ENCODE measurements at places on chromosomes 3 and 15. TPM values are rescaled to one million over a fixed set of nuclear protein-coding genes. Genes with fewer than 3 reads are reported as not detected.

DNA sequence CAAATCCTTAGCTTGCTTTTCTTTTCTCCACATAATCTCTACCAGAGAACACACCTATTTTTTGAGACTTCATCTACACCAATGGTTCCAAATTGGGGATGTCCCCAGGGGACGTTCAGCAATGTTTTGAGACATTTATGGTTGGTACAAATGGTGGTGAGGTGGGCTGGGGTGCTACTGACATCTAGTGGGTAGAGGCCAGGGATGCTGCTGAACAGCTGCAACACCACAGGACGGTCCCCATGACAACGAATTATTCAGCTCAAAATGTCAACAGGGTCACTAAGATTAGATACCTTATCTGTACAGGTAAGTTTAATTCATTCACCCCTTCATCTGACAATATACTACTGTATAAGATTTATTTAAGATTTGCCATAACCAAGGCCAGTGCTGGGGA, 14.4 kb downstream of the GK5 start:
- H3K4me1 ChIP-seq: peaks cover 14% of the 10 kb centered on the region
- H3K4me3 ChIP-seq: no peak overlapping the region
- H3K27ac ChIP-seq: no peak overlapping the region
- no peaks in the 10 kb centered on the region for H3K27me3 ChIP-seq
- no peak for DNase-seq
- peaks cover 13% of the 10 kb centered on the region for H3K36me3 ChIP-seq

GRCh38 chr15:58357529-58358476, 74.0 kb upstream of the LIPC start:
- H3K27ac ChIP-seq: no peak overlapping the region
- no peak for DNase-seq
- H3K4me3 ChIP-seq: no peak overlapping the region
- no peaks in the 10 kb centered on the region for H3K27me3 ChIP-seq

PEX5L gene
- not detected for total RNA-seq

- H3K36me3 ChIP-seq: peaks cover 16% of the 10 kb centered on the region
- peak overlapping the region; percentile 48 for H3K27ac ChIP-seq
- no peak overlapping the region for H3K4me3 ChIP-seq
- H3K4me1 ChIP-seq: peaks cover 35% of the 10 kb centered on the region
- no peaks in the 10 kb centered on the region for H3K27me3 ChIP-seq
Observed at GRCh38 chr3:8532251-8532871, 30.7 kb downstream of the LMCD1 start.

GRCh38 chr3:29695643-29696198, 414.9 kb downstream of the RBMS3 start:
- peaks cover 6% of the 10 kb centered on the region for H3K36me3 ChIP-seq
- H3K4me1 ChIP-seq: peaks cover 16% of the 10 kb centered on the region
- H3K27ac ChIP-seq: peak overlapping the region; percentile 92
- no peaks in the 10 kb centered on the region for H3K27me3 ChIP-seq

GUCA1C gene
- total RNA-seq: not detected

FGD5 gene
- total RNA-seq: not detected

LMCD1 gene
- total RNA-seq: 46.0 TPM

- no peaks in the 10 kb centered on the region for H3K36me3 ChIP-seq
- H3K4me1 ChIP-seq: no peaks in the 10 kb centered on the region
- no peaks in the 10 kb centered on the region for H3K27me3 ChIP-seq
- no peak overlapping the region for H3K27ac ChIP-seq
- DNase-seq: no peak
Observed at GRCh38 chr3:88725440-88726165, 381.8 kb upstream of the EPHA3 start.

DNA sequence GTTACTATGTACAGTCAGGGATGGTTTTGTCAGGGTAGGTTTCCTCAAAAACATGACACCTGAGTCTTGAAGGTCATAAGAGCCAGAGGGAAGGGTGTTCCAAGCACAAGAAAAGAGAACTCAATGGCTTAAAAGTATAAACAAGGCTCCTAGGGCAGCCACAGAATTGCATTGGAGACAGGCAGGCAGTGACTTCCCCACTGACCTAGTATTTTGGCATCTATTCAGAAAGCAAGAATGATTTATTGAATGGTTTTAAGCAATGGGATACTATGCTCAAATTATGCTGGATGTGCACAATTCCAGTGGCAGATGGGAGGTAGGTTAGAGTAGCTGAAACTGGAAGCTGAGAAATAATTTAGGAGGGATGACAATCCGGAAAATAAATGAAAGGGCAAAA, 54.0 kb downstream of the TSC22D2 start:
- DNase-seq: no peak
- H3K27ac ChIP-seq: no peak overlapping the region
- H3K27me3 ChIP-seq: no peaks in the 10 kb centered on the region
- no peak overlapping the region for H3K4me3 ChIP-seq
- H3K36me3 ChIP-seq: peaks cover 17% of the 10 kb centered on the region
- H3K4me1 ChIP-seq: peaks cover 14% of the 10 kb centered on the region

DNA sequence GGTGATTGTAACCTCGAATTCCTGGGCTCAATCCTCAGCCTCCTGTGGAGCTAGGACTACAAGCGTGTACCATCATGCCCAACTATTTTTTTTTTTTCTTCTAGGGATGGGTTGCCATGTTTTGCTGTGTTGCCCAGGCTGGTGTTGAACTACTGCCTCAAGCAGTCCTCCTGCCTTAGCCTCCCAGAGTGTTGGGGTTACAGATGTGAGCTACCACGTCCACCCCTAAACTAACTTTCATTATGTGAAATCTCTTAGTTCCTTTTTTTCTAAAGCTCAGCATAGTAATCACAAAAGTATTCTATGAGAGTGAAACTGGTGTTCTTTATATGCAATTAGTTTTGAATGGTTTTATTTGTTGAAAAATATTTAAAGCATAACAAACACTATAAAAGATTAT, 92.1 kb downstream of the XRN1 start:
- H3K4me1 ChIP-seq: no peaks in the 10 kb centered on the region
- H3K27me3 ChIP-seq: no peaks in the 10 kb centered on the region
- H3K36me3 ChIP-seq: peaks cover 8% of the 10 kb centered on the region
- no peak overlapping the region for H3K27ac ChIP-seq

DNA sequence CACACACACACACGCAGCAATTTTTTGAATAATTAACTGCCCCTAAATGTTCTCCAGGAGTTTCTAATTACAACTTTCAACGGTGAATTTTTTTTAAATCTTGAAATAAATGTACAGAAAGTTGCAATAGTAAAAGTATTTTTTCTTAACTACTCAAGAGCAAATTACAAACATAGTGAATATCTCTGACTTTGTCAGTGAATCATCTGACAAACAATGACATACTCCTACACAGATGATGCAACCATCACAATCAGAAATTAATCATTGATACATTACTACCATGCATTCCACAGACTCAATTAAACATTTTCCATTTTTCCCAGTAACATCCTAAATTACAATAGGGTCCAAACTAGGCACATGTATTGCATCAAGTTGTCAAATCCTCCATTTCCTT, 597.3 kb downstream of the NAALADL2 start:
- no peaks in the 10 kb centered on the region for H3K36me3 ChIP-seq
- no peak for DNase-seq
- H3K4me1 ChIP-seq: peaks cover 16% of the 10 kb centered on the region
- H3K27me3 ChIP-seq: no peaks in the 10 kb centered on the region
- peak overlapping the region; percentile 42 for H3K27ac ChIP-seq

RTP3 gene
- total RNA-seq: not detected

DNA sequence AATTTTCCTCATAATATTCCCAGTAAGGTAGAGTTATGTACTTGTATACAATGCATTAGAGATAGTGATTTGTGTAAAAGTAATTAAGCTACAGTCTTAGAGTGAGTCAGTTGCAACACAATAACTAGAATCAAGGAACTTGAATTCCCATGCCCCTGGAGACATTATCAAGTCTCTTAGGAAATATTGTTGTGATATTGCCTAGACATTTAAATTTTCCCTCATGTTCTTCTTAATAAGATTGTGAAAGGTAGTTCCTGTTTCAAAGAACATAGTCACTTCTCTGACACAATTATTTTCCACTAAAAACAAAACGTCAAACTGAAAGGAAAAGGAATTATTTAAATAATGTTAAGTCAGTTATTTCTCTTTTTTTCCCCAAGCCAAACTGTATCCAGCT, 13.0 kb upstream of the ATP1B3 start:
- DNase-seq: no peak
- H3K4me3 ChIP-seq: no peak overlapping the region
- H3K36me3 ChIP-seq: no peaks in the 10 kb centered on the region
- peaks cover 17% of the 10 kb centered on the region for H3K4me1 ChIP-seq

DNA sequence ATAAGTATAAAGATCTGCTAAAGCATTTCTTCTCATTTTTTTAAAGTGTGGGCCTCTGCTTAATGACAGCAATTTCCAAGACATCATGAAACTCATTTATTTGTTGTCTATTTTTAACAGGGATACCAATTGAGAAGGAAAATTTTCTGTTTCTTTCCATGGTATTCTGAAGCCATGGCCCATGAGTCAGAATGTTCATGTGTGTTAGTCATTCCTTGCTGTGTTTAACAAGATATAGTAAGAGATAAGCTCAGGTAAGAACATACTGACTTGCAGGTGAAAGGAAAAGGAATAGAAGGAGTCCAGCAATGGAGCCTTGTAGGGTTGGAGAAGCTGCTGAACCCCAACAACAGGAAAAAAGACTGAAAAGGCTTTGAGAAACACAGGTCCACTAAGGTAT, 17.0 kb upstream of the ARID3B start:
- H3K27me3 ChIP-seq: no peaks in the 10 kb centered on the region
- H3K27ac ChIP-seq: peak overlapping the region; percentile 53
- H3K4me1 ChIP-seq: peaks cover 41% of the 10 kb centered on the region
- H3K36me3 ChIP-seq: peaks cover 6% of the 10 kb centered on the region
- peak overlapping the region; percentile 22 for H3K4me3 ChIP-seq

DNA sequence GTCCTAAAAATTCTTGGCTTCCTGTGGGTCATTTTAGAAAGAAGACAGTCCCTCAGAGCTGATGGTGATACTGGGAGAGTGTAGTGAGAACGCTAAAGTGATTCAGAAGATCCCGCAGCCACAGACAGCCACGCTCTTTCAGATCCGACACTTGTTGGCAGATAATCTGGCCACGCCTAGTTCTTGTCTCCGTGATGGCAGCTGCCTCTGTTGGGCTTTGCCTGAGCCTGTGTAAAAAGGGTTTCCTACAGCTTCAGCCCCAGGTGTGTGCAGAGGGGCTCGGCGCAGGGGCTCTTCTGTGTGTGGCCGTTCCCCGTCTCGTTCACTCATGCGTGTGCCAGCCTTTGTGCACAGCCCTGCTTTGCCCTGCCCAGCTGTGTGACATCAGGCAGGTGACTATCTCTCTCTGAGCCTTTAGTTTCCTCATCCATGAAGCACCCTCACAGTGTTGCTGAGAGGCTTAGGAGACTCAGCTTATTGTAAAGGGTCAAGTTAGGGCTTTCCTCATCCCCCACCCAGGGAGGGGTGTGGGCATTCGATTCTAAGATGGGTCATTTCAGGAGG, 6.3 kb downstream of the IRAK2 start:
- peaks cover 40% of the 10 kb centered on the region for H3K4me1 ChIP-seq
- H3K27ac ChIP-seq: peak overlapping the region; percentile 75
- H3K4me3 ChIP-seq: no peak overlapping the region
- no peaks in the 10 kb centered on the region for H3K27me3 ChIP-seq
- H3K36me3 ChIP-seq: peaks cover 60% of the 10 kb centered on the region
- no peak for DNase-seq

HDC gene
- total RNA-seq: not detected

GHRL gene
- 0.85 TPM for total RNA-seq

GRCh38 chr15:59296181-59296617, 76.5 kb downstream of the MYO1E start:
- H3K36me3 ChIP-seq: peaks cover 64% of the 10 kb centered on the region
- H3K27ac ChIP-seq: peak overlapping the region; percentile 57
- no peak overlapping the region for H3K4me3 ChIP-seq

GRCh38 chr15:95174301-95175259, 943.2 kb downstream of the MCTP2 start:
- H3K27ac ChIP-seq: no peak overlapping the region
- H3K4me3 ChIP-seq: no peak overlapping the region
- no peaks in the 10 kb centered on the region for H3K27me3 ChIP-seq
- no peaks in the 10 kb centered on the region for H3K36me3 ChIP-seq
- no peak for DNase-seq

SOX2 gene
- 0.39 TPM for total RNA-seq

DNA sequence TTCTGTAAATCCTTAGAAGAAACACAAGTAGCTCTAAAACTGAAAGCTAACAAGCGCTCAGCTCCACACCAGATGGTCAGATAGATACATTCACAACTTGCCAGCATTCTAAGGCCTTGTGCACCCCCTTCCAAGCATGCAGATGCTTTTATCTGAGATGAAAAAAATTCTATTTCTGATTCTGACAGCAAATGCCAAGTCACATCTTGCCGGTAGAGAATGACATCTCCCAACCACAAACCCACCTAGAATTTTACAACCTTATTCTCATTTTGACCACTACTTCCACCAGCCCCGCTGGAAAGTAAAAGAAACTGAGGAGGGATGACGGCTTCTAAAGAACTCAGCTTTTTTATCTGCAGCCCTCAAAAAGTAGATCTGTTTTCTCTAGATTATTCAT, 57.7 kb downstream of the SUMF1 start:
- DNase-seq: no peak
- H3K27me3 ChIP-seq: no peaks in the 10 kb centered on the region
- no peak overlapping the region for H3K27ac ChIP-seq
- no peaks in the 10 kb centered on the region for H3K36me3 ChIP-seq
- no peaks in the 10 kb centered on the region for H3K4me1 ChIP-seq

DNA sequence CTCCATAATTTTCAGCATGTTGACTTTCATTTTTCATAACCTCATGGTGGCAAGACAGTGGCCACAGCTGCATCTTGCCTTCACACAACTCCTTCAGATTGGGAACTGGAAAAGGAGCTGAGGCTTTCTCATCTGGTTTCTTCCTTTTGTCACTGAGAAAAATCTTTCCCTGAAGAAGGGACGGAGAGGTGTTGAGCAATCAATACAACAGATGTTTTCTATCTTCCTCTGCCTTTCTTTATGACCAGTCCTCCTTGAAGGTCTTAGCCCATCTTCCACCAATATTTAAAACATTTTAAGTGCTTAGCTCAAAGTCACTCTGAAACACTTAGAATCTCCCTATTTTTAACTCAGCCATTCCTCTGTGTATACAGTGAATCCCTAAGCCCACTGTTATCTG, 11.9 kb downstream of the ZNF660 start:
- no peaks in the 10 kb centered on the region for H3K36me3 ChIP-seq
- H3K27ac ChIP-seq: no peak overlapping the region
- no peak overlapping the region for H3K4me3 ChIP-seq
- H3K27me3 ChIP-seq: no peaks in the 10 kb centered on the region
- no peaks in the 10 kb centered on the region for H3K4me1 ChIP-seq

- no peaks in the 10 kb centered on the region for H3K27me3 ChIP-seq
- no peak overlapping the region for H3K4me3 ChIP-seq
- DNase-seq: peak; percentile 48
- H3K4me1 ChIP-seq: peaks cover 33% of the 10 kb centered on the region
Observed at GRCh38 chr3:109806929-109807328, 469.6 kb upstream of the DPPA4 start.

- H3K4me1 ChIP-seq: peaks cover 11% of the 10 kb centered on the region
- H3K27me3 ChIP-seq: peaks cover 31% of the 10 kb centered on the region
- H3K36me3 ChIP-seq: no peaks in the 10 kb centered on the region
- no peak overlapping the region for H3K4me3 ChIP-seq
- no peak overlapping the region for H3K27ac ChIP-seq
- DNase-seq: no peak
Observed at GRCh38 chr3:170644711-170645110, 58.8 kb upstream of the SLC7A14 start.

RBP2 gene
- not detected for total RNA-seq

GRCh38 chr3:186109897-186110803, 1.3 kb upstream of the ETV5 start:
- H3K4me3 ChIP-seq: peak overlapping the region; percentile 79
- DNase-seq: peak; percentile 30
- peak overlapping the region; percentile 85 for H3K27ac ChIP-seq
- peaks cover 21% of the 10 kb centered on the region for H3K4me1 ChIP-seq
- peaks cover 25% of the 10 kb centered on the region for H3K27me3 ChIP-seq

AGBL1 gene
- total RNA-seq: not detected

CDHR4 gene
- not detected for total RNA-seq
